Neural progenitor cell (in vitro differentiated cells): ENCODE measurements at places on chromosomes 12 and 14. TPM values are rescaled to one million over a fixed set of nuclear protein-coding genes. Genes with fewer than 3 reads are reported as not detected.

Gene C1R
- total RNA-seq = 3.3 and 8.8 TPM in 2 replicates

Gene TMTC3
- total RNA-seq = 27.9 and 38.9 TPM in 2 replicates

Gene CLEC4D
- total RNA-seq = 0.19 TPM in 2 replicates

DNA sequence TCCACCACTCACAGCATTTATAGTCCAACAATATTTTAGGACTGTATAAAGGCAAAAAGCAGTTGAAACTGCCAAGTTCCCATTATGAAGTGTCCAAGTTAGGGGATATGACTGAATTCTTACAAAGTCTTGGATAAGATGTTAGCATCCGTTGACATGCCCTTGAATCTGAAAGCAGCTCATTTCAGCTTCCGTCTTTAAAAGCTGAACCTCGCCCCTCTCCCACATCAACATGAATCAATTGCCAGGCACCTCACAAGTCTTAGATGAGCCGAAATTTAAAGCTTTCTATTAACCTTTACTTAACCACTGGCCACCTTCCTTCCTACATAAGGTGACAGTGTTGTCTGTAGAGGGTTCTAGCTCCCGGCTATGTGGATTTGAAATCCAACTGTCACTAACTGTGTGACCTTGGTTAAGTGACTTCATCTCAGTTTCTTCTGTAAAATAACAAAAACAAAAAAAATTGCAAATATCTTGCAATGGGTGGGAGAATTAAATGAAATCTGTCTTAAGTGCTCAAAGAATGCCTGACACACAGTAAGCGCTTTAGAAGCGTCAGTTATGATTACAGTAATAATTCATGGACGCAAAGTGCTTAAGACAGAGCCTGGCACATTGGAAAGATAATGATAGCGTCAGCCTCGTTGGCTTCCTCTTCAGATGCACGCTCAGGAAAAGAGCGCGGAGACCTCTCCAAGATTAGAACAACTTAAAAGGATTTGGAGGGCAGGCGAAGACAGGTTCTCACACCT lies 1.2 kb downstream of the PPP1CC start:
- H3K27ac ChIP-seq = no peak overlapping the region
- peaks cover 44% of the 10 kb centered on the region for H3K4me1 ChIP-seq
- peak overlapping the region; percentile 100 for H3K4me3 ChIP-seq
- H3K36me3 ChIP-seq = no peaks in the 10 kb centered on the region
- no peaks in the 10 kb centered on the region for H3K27me3 ChIP-seq
- peak; percentile 41 for DNase-seq

DNA sequence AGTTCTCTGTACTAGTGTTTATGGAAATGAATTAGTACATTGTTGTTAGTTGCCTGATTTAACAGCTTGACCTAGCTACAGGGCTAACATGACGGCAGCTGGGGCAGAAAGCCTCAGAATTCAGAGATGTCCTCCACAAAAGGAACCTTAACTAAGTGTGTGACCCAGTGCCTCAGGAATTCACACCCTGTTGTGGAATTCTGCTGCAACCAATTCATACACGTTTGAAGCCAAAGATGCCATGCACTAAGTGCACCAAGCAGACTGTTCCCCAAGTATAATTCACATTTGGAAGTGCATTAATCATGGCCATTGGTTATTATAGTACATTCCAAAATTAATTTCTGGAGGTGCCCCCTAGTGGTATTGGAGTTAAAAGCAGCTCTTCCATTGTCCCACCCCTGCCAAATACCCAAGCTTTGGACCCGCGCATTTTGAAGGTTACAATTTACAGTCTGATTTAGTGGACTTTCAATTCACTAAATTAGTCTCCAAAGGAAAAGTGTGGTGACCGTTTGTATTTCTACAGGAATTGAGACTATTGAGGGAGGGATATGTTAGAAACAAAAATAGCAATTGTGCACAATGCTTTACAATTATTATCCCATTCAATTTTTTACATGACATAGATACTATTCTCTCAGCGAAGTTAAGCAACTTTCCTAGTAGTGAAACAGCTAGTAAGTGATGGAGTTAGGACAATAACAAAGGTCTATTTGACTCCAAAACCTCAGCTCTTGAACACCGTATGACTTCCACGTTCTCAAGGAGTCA lies 85.9 kb downstream of the PAX9 start:
- DNase-seq = peak; percentile 30
- no peaks in the 10 kb centered on the region for H3K4me1 ChIP-seq
- no peak overlapping the region for H3K27ac ChIP-seq
- H3K27me3 ChIP-seq = peaks cover 10% of the 10 kb centered on the region
- H3K36me3 ChIP-seq = peaks cover 3% of the 10 kb centered on the region
- no peak overlapping the region for H3K4me3 ChIP-seq

DNA sequence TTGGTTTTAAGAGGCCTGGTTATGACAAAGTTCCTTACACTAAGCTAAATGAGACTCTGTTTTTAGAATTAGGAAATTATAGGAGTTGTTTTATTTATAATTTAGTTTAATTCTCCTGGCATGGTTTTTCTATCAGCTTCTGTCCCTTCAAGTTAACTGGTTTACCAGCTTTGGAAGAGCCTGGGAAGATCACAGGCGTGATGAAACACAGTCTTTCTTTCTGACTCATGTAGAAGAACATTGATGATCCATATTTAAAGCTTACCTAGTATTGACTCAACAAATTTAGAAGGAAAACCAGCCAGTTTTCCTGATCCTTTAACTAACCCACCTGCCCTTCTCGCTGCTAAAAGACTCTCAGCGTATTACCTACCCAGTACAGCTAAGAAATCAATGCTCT lies 155.2 kb downstream of the TGFB3 start:
- no peaks in the 10 kb centered on the region for H3K36me3 ChIP-seq
- H3K27ac ChIP-seq = no peak overlapping the region
- no peaks in the 10 kb centered on the region for H3K27me3 ChIP-seq
- no peak for DNase-seq
- no peaks in the 10 kb centered on the region for H3K4me1 ChIP-seq
- no peak overlapping the region for H3K4me3 ChIP-seq

DNA sequence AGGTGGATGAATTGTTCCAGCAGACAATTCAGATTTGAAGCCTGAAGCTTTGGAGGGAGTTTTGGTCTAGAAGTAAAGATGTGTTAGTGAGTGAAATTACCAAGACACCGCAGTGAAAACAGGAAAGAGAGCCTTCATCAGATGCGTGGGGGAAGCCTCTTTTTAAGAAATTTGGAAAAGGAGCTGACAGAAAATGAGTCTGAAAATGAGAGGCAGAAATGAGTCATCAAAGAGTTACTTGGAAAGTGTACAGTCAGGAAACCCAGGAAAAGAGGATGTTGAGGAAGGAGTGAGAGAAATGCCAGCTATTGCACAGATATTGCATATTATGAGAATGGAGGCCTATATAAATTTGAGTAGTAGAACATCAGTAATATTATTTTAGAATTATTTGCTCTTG lies 520.7 kb downstream of the NRXN3 start:
- no peaks in the 10 kb centered on the region for H3K4me1 ChIP-seq
- no peak overlapping the region for H3K4me3 ChIP-seq
- H3K27me3 ChIP-seq = no peaks in the 10 kb centered on the region

GRCh38 chr12:12384571-12385340 lies 27.9 kb downstream of the BORCS5 start:
- H3K27me3 ChIP-seq = no peaks in the 10 kb centered on the region
- peak overlapping the region; percentile 48 for H3K27ac ChIP-seq
- H3K4me3 ChIP-seq = peak overlapping the region; percentile 6

- H3K4me3 ChIP-seq = no peak overlapping the region
- DNase-seq = no peak
- no peaks in the 10 kb centered on the region for H3K27me3 ChIP-seq
- H3K4me1 ChIP-seq = no peaks in the 10 kb centered on the region
- H3K27ac ChIP-seq = no peak overlapping the region
Observed at GRCh38 chr14:72567226-72567625, 326.7 kb downstream of the DPF3 start.

- DNase-seq = no peak
- no peaks in the 10 kb centered on the region for H3K4me1 ChIP-seq
- no peaks in the 10 kb centered on the region for H3K27me3 ChIP-seq
- no peak overlapping the region for H3K27ac ChIP-seq
- H3K36me3 ChIP-seq = no peaks in the 10 kb centered on the region
Observed at GRCh38 chr12:90163975-90164374, 455.3 kb upstream of the ATP2B1 start.

DNA sequence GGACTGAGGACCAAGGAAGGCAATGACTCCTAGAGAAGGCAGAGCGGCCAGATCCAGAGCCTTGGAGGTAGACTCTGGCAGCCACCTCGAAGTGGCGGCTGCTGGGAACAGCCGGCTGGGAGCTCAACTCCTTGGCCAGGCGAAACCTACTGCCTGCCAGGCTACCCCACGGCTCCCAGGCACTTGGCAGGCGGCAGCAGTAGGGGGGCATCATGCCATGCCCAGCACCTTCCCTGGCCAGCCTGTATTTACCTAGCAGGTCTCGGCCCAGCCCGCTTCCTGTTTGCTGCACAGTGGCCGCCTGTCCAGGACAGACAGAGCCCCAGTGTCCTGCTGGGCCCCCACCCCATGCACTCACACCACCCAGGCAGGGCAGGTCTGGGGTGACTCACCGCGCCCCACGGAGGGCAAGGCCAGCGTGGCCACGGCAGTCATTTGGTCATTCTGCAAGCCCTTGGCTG lies 10.2 kb downstream of the TRPV4 start:
- peaks cover 3% of the 10 kb centered on the region for H3K4me1 ChIP-seq
- no peaks in the 10 kb centered on the region for H3K27me3 ChIP-seq
- H3K36me3 ChIP-seq = no peaks in the 10 kb centered on the region
- no peak for DNase-seq

- H3K36me3 ChIP-seq = no peaks in the 10 kb centered on the region
- H3K4me3 ChIP-seq = no peak overlapping the region
- no peaks in the 10 kb centered on the region for H3K4me1 ChIP-seq
- no peaks in the 10 kb centered on the region for H3K27me3 ChIP-seq
Observed at GRCh38 chr12:31682136-31682962, 22.9 kb downstream of the ETFBKMT start.

- H3K27me3 ChIP-seq = peaks cover 71% of the 10 kb centered on the region
- no peak overlapping the region for H3K4me3 ChIP-seq
- no peaks in the 10 kb centered on the region for H3K4me1 ChIP-seq
- H3K36me3 ChIP-seq = no peaks in the 10 kb centered on the region
Observed at GRCh38 chr12:113051759-113052158, 4.8 kb upstream of the DTX1 start.

DNA sequence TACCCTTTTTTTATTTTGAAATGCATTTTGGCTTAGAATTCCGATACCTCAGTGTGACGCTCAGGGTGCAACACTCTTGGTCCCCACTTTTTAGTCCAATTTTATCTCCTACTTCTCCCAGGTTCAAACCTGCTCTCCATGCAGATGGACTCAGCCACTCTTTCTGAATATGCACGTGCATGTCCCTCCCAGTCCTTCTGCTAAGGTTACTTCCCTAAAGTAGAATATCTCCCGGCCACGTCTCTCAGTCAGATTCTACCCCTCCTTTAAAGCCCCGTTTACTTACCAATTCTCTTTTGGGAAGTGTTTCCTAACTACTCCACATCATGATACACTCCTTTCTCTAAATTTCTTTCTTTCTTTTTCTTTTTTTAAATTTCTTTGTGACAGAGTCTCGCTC lies 15.5 kb upstream of the PARP11 start:
- no peak overlapping the region for H3K4me3 ChIP-seq
- peaks cover 6% of the 10 kb centered on the region for H3K4me1 ChIP-seq
- H3K27ac ChIP-seq = no peak overlapping the region

DNA sequence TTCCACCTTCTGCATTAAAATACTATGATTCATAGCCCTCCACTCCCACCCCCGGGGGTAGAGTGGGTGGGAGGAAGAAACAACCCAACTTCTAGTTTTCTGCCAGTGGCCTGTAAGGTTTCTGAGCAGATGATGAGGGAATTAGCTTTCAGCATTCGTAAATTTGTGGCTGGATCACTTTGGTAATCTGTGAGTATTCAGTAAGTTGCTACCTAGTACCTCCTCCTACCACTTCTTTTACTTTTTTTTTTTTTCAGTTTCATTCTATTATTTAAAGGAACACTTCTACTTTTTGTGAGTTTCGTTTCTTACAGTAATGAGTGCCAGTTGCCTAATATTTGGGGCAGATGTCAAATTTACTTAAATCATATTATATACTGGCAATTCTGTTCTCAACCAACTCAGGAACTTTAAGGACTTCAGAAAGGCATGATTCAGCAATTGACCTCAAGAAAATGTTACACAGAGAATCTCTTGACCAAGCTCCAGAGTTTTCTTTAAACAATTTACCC lies 42.4 kb upstream of the EMP1 start:
- H3K27me3 ChIP-seq = no peaks in the 10 kb centered on the region
- H3K27ac ChIP-seq = no peak overlapping the region
- H3K4me3 ChIP-seq = no peak overlapping the region
- peaks cover 9% of the 10 kb centered on the region for H3K4me1 ChIP-seq
- no peak for DNase-seq

DNA sequence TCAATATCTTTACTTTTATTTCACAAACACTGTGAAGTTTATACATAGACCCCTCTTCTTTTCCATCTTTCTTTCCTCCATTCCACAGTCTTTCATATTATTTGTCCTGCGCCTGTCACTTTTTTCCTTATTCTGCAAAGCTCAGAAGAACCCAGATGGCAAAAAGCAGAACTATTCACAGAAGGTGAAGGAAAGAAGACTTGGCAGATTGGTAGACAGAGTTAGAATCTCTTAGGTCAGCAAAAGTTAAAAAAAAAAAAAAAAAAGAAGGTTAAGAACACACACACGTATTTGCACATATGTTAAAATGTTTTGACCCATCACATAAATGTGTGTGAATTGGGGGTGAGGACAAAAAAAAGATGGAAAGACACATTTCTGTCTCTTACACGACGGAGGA lies 50.3 kb upstream of the ABCC9 start:
- no peak for DNase-seq
- no peaks in the 10 kb centered on the region for H3K36me3 ChIP-seq
- H3K4me3 ChIP-seq = no peak overlapping the region
- H3K4me1 ChIP-seq = peaks cover 15% of the 10 kb centered on the region

- H3K36me3 ChIP-seq = no peaks in the 10 kb centered on the region
- H3K27me3 ChIP-seq = no peaks in the 10 kb centered on the region
- no peak overlapping the region for H3K27ac ChIP-seq
- H3K4me3 ChIP-seq = no peak overlapping the region
- H3K4me1 ChIP-seq = no peaks in the 10 kb centered on the region
- peak; percentile 26 for DNase-seq
Observed at GRCh38 chr14:23727566-23728335, 91.6 kb downstream of the DHRS2 start.

DNA sequence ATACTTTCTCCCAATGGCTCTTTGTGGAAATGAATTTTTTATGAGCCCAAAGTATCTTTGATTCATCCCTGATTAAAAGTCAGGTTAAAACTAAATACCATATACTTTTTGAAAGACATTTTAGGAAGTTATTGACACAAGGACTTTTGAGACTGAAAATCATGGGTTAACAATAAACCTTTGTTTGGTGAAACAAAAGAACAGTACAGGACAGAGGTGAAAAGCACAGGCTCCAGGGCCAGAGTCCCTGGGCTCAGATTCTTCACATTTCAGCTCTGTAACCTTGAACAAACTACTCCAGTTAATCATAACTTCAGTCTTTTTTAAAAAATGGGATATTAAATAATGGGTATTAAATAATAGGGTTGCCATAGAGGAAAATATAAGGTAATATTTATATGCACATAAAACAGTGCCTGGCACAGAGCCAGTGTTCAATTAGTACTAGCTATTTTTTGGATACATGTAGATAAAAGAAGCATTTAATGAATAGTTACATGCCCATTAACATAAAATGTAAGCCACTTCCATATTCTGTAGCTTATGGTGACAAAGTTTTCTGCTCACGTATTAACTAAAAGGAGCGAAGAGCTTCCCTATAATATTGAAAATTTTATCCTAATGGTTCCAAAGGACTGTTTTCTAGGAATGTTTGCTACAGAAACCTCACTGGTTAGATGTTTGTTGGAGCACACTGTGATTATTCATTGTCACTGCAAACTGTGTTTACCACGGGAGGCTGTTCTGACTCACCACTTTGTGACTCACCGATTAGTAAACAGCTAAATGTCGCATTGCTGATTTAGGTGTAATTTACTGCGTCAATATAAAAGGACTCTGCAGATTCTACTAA lies 255.4 kb downstream of the DAD1 start:
- no peaks in the 10 kb centered on the region for H3K27me3 ChIP-seq
- no peak overlapping the region for H3K27ac ChIP-seq
- DNase-seq = peak; percentile 6
- H3K4me1 ChIP-seq = peaks cover 8% of the 10 kb centered on the region
- no peaks in the 10 kb centered on the region for H3K36me3 ChIP-seq
